ENCODE measurements at places on chromosomes 3 and 15.

GRCh38 chr15:85397151-85397550, 16.7 kb downstream of the AKAP13 start:
- no peak for DNase-seq

DNA sequence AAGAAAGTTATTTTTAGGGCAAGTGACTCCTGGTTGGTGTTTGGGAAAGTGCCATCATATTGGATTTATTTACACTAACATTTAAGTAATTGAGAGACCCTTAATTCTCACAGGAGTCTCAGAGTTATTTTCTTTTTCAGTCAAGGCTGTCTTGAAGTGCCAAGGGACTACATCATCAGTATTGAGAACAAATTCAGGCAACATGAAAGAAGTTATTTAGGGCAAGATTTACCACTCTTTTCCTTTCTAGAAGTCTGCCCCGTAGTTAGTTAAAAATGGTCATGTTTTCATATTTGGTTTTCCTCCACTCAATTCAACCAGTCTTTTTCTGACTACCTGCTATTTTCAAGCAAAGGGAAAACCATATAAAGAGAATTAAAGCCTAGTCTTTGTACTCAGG, 6.1 kb downstream of the B4GALT4 start:
- DNase-seq, result no peak

DNA sequence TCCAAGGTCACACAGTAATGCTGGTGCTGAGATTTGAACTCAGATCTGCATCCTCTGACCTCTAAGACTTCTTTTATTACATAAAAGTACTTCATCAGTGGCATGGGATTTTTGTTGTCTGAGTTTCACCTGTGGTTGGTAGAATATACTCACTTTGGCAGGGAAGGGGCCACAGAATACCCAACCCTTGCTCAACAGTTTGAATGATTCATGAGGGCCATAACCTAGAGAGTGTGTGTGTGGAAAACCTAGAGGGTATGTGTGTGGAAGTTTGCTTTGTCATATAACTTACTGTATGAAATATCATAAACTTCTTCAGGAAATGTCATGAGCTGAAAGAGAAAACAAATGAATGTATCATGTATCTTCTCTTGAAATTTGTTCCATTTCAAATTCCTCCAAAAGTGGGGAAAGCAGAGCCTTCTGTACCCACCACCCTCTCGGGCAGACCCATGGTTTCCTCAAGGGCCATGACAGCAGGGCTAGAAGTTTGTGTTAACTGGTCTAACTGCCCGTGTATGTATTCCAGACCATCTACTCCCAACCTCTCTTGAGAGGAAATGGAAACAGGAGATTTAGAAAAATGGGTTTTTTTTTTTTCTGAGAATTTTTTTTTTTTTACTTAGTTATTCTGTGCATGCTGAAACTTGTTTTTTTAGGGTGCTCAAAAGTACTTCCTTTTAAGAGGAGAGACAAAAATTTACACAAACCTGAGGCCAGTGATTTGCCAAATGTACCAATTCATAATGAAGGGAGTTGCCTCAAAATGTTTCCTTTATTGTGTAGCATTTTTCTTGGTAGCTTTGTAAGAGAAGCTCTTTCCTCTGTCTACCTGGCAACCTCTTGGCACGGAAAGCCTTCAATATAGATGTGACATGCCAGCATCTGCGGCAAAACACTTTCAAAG, 127.0 kb downstream of the TPRG1 start:
- no peak for DNase-seq

DNA sequence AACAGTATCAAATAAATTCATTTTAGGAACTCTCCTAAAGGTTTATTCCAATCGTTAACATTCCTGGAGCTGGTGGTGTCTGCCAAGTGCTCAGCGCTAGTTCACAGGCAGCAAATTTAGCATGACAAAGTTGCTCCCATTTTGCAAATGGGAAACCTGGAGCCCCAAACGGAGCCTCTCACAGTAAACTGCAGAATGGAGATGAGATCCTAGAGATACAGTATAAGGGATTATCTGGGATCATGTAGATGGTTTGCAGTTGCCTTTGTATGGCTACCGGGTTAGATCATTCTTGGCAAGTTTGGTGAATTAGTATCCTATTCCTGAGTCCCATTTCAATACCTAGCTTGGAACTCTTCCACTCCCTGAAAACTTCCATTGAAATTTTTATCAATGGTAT, 173.7 kb downstream of the CDIN1 start:
- no peak for DNase-seq

- DNase-seq, result no peak
Observed at GRCh38 chr3:62372621-62373041, 719 bp downstream of the FEZF2 start.

- no peak for DNase-seq
Observed at GRCh38 chr3:127690823-127691452, 18.2 kb downstream of the ABTB1 start.

GRCh38 chr3:124552224-124552623, 178.0 kb upstream of the UMPS start:
- DNase-seq, result no peak

GRCh38 chr3:50415816-50416215, 56.5 kb upstream of the TMEM115 start:
- DNase-seq, result no peak

- DNase-seq, result no peak
Observed at GRCh38 chr3:143901105-143901504, 52.8 kb upstream of the SLC9A9 start.

- no peak for DNase-seq
Observed at GRCh38 chr3:16178628-16178988, 4.1 kb downstream of the GALNT15 start.

GRCh38 chr3:50630877-50631276, 13.9 kb downstream of the MAPKAPK3 start:
- DNase-seq, result no peak

DNA sequence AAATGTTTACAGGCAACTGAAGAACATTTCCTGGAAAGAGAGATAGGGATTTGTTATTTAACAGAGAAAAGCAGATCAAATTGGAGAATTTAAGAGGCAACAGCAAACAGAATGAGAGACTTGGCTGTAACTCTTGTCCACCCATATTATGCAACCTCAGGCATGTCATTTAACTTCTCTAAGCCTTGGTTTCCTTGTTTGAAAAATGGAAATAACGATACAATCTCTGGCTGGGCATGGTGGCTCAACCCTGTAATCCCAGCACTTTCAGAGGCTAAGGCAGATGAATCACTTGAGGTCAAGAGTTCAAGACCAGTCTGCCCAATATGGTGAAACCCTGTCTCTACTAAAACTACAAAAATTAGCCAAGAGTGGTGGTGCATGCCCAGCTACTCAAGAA, 23.7 kb downstream of the ARRDC4 start:
- no peak for DNase-seq

DNA sequence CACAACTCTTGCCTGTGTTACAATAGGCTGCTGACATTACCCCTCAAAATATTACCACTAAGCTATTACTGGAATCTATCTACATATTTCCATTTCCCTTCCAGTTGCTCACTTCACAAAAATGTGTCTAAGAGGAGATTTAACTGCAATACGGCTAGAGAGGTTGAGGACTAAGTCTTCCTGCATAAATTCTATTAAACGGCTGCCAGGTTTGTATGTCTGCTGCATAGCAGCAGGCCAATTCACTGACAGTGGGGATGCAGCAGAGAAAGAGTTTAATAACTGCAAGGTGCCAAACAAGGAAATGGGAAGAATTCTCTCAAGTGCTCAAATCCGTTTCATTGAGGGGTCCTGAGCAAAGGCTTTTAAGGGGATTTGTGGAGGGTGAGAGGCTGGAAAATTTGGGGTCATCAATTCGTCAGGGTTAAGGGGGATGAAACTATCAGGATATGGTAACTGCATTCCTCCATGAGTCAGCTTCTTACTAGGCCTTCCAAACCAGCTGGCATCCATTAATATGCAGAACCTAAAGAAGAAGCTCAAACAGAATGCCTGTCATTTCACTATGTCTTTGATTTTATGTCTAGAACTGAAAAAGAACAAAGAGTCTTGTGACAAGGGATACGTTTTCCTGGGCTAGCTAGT, 675.6 kb downstream of the TBL1XR1 start:
- DNase-seq, result no peak

DNA sequence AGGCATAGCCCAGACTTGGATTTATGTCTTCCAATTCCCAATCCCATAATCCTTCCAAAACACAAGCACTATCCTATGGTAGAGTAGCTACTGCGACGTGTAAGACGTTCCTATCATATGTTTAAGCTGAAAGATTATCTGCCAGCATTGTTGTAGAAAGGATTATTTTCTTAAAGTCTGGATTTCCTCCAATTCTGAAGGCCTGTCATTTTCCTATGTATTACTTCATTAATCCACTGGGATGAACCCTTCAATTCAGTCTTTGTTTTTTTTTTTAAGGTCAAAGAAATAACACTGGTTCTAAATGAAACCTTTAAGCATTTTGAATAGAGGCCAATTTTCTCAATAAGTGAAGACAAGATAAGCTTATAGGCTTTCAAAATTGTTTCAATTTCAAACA, 289.0 kb downstream of the SLC9A9 start:
- no peak for DNase-seq

GRCh38 chr15:66839506-66840112, 137.6 kb downstream of the SMAD6 start:
- no peak for DNase-seq

DNA sequence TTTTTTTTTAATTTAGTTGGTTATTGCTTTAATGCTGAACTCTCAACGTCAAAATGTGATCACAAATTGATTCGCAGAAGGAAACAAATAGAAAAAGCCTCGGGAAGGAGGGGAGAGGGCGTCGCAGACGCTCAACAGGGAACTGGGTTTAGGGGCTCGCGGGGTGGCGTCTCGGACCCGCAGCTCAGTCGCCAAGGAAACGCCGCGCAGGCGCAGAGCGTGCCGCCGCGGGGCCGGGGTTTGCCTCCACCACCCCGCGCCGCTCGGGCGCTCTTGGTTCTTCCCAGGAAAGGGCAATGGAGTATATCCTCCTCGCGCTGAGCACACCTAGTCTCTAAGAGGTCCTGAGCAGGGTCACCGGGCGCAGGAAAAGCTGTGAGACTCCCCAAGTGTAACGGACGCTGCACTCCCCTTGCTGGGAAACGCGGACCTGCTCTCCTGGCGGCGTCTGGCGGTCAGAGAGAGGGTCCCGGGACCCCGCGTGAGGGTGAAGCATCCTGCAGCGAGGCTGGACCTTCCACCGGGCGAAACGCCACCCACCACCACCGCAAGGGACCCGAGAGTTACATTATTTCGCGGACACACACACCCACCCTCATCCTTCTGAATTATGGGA, 753 bp downstream of the PLCH1 start:
- no peak for DNase-seq

GRCh38 chr15:70334286-70334685, 236.6 kb upstream of the TLE3 start:
- no peak for DNase-seq

- no peak for DNase-seq
Observed at GRCh38 chr15:89593018-89593417, 17.7 kb downstream of the TICRR start.

GRCh38 chr3:41638381-41638780, 323.5 kb downstream of the ULK4 start:
- no peak for DNase-seq

DNA sequence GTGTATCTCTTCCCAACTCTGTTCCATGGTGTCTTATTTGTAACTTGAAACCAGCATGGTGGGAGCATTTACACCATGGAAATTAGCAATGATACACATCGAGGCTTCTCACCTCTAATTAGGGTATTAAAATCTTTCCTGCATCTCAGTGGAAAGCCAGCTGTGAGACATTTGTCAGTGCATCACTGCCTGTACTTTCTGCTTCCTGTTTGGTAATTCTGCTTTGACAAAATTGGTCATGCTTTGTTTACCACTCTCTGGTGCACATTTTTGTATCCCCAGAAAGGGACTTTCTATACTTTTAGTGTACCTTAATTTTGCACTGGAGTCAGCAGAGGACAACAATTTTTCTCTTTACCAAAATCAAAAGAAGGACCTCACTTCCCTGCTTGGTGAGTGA, 402.1 kb downstream of the PDCD6IP start:
- DNase-seq, result no peak

DNA sequence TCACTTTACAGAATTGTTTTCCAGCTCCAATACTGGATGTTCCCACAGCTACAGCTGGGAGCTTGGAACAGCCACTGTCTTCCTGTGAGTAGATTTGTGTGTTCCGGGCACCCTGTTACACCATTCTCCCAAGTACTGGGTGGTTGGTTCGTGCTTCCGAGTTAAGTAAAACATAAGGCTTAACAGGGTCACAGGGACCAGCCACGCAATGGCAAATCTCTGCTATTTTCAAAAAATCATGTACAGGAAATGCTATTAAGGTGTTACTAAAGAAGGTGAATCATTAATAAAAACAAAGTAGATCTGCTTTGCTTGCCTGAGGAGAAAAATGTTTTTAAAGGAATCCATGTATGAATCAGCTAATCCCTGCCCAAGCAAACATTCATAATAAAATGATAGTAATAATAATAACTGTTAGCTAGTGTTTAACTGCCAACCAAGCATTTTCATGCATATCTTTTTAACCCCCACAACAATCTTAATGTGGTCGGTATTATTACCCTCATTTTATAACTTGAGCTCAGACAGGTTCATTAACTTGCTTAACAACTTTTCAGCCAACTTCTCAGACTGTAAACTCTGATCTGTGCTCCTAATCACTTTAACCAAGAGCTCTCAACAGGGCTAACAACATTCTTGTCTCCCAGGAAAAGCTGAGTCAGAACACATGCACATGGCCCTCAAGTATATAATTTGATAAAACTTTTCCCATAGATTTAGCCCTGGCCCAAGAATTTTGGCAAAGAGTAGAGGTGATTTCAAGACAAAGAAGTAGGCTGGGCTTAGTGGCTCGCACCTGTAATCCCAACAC, 2.7 kb upstream of the C2CD4A start:
- DNase-seq, result no peak

GRCh38 chr3:175585898-175586297, 726.8 kb downstream of the NAALADL2 start:
- no peak for DNase-seq

DNA sequence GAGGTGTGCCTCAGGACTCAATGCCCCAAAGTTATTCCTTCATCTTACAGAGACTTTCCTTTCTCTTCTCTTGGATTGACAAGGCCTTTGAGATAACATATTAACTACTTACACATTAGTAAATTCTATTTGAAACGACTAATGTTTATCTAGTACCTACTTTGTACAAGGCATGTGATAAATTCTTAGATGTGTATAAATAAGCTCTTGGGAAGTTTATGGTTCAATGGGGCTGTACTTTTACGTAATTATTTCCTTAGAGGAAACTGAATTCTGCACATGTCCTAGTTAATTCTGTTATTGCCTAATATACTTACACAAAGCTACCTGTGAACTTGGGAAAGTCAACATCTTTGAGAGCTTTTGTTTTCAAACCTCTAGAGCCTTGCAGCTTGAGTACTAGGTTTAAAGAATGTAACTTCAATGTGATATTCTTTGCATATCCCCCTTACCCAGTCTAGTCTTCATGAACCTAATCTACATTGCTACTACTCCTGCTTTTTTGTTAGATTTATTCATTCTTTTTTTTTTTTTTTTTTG, 58.5 kb upstream of the RAP2B start:
- DNase-seq, result no peak

DNA sequence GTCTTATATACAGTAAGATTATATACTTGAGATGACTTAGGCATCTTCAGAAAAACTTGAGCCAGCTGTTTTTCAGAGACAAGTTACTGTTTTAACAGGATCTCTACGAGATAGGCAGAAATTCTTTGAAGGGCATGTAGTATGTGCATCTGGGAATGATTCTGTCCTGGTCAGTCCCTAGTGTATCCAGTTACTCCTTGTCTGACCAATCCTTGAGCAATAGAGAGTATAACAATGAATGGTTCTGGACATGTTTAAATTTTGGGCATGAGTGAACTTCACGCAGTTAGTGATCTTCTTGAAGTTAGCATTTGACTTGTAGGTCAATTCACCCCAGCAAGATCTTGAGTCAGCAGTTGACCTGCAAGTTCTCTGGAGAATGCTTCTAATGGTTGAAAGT, 24.7 kb upstream of the HHLA2 start:
- DNase-seq, result no peak

GRCh38 chr15:32106401-32107381, 76.4 kb downstream of the CHRNA7 start:
- no peak for DNase-seq

Data from stimulated activated CD8-positive, alpha-beta memory T cell treated with anti-CD3 and anti-CD28 coated beads, Interleukin-15, amount 100 ng/mL, for 1 hour (primary cell).